ENCODE measurements at places on chromosomes 4 and X. TPM values are rescaled to one million over a fixed set of nuclear protein-coding genes. Genes with fewer than 3 reads are reported as not detected.

Gene IGSF1
- total RNA-seq: not detected

GRCh38 chrX:24285082-24285481 is 28.8 kb downstream of the SUPT20HL2 start:
- H3K4me3 ChIP-seq: no peak overlapping the region
- peaks cover 65% of the 10 kb centered on the region for H3K27me3 ChIP-seq
- H3K4me1 ChIP-seq: peaks cover 29% of the 10 kb centered on the region
- peak; percentile 49 for DNase-seq

- H3K27me3 ChIP-seq: no peaks in the 10 kb centered on the region
- no peaks in the 10 kb centered on the region for H3K36me3 ChIP-seq
- H3K4me3 ChIP-seq: no peak overlapping the region
- H3K4me1 ChIP-seq: no peaks in the 10 kb centered on the region
Observed at GRCh38 chr4:121898150-121898549, 27.9 kb upstream of the BBS7 start.

DNA sequence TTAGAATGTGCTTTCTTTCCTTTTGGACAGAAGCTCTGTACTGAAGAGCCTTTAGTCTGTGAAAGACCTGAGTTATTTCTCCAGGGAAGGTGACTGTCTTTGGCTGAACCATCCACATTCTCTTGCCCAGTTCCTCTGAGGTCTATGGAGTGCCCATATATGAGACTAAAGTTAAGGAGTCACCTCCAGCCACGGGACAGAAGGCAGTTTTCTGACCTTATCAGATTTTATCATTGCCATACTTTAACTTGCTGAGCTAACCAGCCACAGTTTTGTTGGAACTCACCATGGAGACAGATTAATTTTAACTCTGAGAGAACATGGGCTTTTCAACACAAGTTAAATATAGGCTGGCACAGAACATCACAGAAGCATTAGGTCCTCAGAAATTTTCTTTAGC is 26.3 kb downstream of the IL1RAPL1 start:
- no peak overlapping the region for H3K4me3 ChIP-seq
- H3K36me3 ChIP-seq: no peaks in the 10 kb centered on the region
- H3K4me1 ChIP-seq: no peaks in the 10 kb centered on the region
- no peak overlapping the region for H3K27ac ChIP-seq

DNA sequence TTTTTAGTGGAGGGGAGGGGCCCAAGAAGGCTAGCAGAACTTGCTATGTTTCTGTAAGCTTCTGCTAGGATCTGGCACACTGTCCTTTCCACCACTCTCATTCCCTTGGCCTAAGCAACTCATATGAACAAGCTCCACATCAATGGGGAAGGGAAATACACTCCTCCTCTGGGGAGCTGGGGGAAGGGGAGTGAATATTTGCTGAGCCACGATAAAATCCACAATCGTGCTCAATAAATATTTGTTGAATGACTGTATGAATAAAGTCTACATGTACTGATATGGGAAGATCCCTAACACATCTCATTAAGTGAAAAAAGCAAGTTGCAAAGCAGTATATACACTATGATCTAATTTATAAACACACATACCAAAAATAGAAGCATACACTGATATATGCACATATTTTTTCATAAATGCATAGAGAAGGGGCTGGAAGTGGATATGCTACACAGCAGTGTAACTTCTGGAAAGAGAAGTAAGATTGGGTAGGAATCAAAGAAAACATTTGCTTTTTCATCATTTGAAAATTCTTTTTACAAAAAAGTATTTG is 95.8 kb upstream of the EFHC2 start:
- no peak overlapping the region for H3K4me3 ChIP-seq
- peak overlapping the region; percentile 98 for H3K27ac ChIP-seq
- peaks cover 11% of the 10 kb centered on the region for H3K4me1 ChIP-seq
- no peaks in the 10 kb centered on the region for H3K27me3 ChIP-seq

DNA sequence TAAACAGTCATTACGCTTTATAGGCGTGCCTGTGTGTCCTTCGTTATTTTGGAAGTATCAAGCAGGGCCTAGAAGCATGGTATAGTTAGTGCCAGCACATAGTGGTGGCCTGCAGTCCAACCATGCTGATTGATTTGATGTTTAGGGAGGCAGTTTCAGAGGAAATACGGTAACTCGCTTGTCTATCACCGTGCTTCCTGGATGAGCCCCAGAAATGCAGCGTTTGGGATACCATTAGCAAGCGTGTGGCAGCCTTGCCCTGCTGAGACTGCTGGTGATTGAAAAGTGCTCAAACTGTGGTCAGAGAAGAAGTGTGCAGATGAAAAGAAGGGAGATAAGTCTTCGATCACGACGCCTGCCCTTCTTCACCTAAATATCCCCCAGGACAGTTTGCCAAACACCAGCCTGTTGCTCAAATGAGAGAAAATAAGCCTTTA is 158.4 kb downstream of the CHIC2 start:
- peaks cover 4% of the 10 kb centered on the region for H3K4me1 ChIP-seq
- no peak overlapping the region for H3K27ac ChIP-seq

GRCh38 chr4:124464836-124465235 is 247.7 kb downstream of the ANKRD50 start:
- H3K4me1 ChIP-seq: peaks cover 9% of the 10 kb centered on the region
- H3K27ac ChIP-seq: no peak overlapping the region
- no peaks in the 10 kb centered on the region for H3K36me3 ChIP-seq
- H3K27me3 ChIP-seq: no peaks in the 10 kb centered on the region
- DNase-seq: no peak
- H3K4me3 ChIP-seq: no peak overlapping the region

DNA sequence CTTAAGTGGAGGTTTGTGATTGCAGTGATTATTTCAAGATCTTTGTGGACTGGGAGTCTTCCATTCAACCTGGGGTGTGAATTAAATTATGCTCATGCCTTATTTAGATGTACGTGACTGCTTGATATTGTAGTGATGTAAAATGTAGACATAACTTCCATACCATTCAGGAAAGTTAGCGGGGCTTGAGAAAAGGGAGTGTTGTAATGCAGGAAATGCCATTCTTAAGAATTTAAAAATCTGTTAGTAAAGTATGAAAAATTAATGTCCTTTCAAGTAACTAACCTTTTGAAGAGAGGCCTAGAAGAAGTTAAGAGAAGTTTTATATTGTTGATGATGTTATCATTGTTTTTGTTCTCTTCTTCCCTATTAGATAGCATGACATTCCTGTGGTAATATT is 318.2 kb downstream of the CCSER1 start:
- no peaks in the 10 kb centered on the region for H3K27me3 ChIP-seq
- H3K27ac ChIP-seq: peak overlapping the region; percentile 37
- DNase-seq: peak; percentile 21
- no peak overlapping the region for H3K4me3 ChIP-seq

Gene GALNTL6
- 0.30 TPM for total RNA-seq

Gene AP1AR
- total RNA-seq: 30.0 TPM

Gene TENM3
- 24.5 TPM for total RNA-seq

- no peak overlapping the region for H3K4me3 ChIP-seq
- no peak for DNase-seq
Observed at GRCh38 chrX:153880440-153880815, 5.5 kb downstream of the L1CAM start.

DNA sequence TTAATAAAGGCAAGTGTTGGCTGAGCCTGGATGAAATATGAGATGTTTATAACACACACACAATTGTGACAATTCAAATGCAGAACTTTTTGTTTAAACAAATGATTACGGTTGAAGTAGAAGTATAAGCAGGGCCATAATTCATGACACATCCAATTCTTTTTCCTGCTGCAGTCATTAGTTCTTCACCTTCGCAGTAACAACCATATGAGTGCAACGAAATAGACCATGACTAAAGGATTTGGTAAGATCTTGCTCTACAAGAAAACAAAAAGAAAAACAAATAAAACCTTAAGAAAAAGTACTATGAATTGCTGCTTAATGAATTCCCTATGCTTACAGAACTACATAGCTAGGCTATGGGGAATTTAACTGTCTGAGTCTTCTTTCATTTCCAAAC is 13.9 kb upstream of the BMPR1B start:
- H3K36me3 ChIP-seq: no peaks in the 10 kb centered on the region
- no peaks in the 10 kb centered on the region for H3K27me3 ChIP-seq
- no peaks in the 10 kb centered on the region for H3K4me1 ChIP-seq
- no peak overlapping the region for H3K4me3 ChIP-seq
- DNase-seq: no peak
- H3K27ac ChIP-seq: no peak overlapping the region

DNA sequence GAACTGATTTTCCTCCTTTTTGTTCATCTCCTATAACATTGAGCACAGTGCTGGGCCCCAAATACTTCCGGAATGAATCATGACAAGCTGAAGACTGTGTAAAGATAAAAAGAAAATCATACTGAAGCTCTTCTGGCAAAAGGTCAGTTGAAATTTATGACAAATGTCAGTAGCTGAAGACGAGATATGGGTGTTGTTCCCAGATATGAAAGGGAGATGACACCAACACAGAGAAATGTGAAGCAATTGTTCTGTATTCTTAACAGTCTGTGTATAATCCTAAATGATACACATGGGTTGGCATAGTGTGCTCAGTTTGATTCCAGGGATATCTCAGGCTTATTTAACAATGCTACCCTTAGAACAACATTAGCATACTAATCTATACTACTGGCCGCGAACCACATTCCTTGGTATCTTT is 170.5 kb upstream of the PITX2 start:
- no peak overlapping the region for H3K27ac ChIP-seq
- H3K36me3 ChIP-seq: no peaks in the 10 kb centered on the region
- H3K4me1 ChIP-seq: peaks cover 4% of the 10 kb centered on the region
- H3K4me3 ChIP-seq: no peak overlapping the region
- no peaks in the 10 kb centered on the region for H3K27me3 ChIP-seq

Gene CXCL3
- total RNA-seq: 0.50 TPM

DNA sequence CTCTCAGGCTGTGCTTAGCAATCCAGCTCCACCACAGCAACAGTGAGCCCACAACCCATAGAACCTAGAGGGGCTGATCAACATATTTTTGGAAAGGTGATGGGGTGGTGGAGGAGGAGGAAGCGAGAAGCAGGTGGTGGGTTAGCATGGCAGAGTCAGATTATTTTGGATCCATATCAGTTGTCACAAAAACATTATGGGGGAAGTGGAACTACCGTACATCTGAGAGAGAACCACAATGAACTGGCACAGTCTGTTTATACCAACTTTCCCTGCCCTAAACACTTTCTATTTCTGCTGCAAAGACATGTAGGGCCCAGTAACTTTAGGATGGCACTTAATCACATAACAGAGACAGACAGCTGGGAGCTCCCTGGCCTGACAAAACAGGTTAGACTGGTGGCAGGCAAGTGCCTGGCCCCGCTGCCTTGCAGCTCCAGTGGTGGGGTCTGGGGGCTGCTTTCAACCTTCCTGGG is 4.3 kb downstream of the SLC9A7 start:
- no peaks in the 10 kb centered on the region for H3K4me1 ChIP-seq
- H3K36me3 ChIP-seq: no peaks in the 10 kb centered on the region
- no peak overlapping the region for H3K4me3 ChIP-seq
- no peak overlapping the region for H3K27ac ChIP-seq
- H3K27me3 ChIP-seq: no peaks in the 10 kb centered on the region
- no peak for DNase-seq

GRCh38 chr4:98204236-98204553 is 57.0 kb upstream of the RAP1GDS1 start:
- H3K36me3 ChIP-seq: no peaks in the 10 kb centered on the region
- DNase-seq: no peak

Gene DCX
- not detected for total RNA-seq

- H3K4me1 ChIP-seq: no peaks in the 10 kb centered on the region
- no peaks in the 10 kb centered on the region for H3K27me3 ChIP-seq
- no peaks in the 10 kb centered on the region for H3K36me3 ChIP-seq
- no peak overlapping the region for H3K27ac ChIP-seq
- H3K4me3 ChIP-seq: peak overlapping the region; percentile 26
Observed at GRCh38 chrX:115892787-115893671, 277.5 kb upstream of the AGTR2 start.

Gene CD38
- not detected for total RNA-seq

Gene TBC1D8B
- 0.41 TPM for total RNA-seq

GRCh38 chr4:76194325-76194724 is 19.3 kb downstream of the SCARB2 start:
- H3K36me3 ChIP-seq: peaks cover 2% of the 10 kb centered on the region
- H3K27me3 ChIP-seq: no peaks in the 10 kb centered on the region
- H3K27ac ChIP-seq: no peak overlapping the region

DNA sequence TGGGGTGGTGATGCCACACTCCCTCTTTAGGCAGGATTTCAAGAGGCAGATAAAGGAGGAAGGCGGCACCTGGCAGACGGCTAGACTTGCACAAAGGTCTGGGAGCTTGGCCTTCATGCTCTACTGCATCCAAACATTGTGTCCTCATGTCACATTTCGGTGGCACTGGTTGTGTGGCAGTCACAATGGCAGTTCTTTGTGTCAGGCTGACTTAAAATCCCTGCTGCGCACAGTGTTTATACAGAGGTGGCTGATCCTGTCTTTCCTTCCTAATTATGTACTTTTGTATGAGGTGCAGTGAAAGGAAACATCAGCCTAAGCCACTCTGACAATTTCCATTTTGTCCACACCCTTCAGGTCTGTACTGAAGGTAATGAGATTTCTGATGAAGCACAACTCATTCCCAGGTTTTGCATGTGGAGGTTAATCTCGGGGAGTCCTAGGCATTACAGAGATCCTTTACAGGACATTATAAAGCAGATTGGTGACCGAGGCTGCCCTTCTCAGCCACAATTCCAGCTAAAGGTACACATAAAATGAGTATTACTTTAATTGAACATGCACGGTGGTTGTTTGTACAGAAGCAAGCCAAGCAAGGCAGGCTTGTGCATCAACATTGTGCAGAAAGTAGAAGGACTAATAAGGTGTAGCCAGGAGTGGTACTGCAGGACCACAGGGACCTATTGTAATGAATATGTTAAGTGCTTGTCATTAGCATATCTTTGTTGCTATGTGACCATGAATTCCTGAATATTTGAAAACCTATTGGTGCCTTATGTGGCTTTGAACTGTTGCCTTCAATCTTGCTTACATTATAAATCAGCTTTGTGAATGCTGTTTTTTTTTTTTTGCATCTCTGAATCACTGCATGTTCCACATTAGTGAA is 147.6 kb downstream of the STK32B start:
- no peaks in the 10 kb centered on the region for H3K36me3 ChIP-seq
- no peak for DNase-seq
- H3K27me3 ChIP-seq: no peaks in the 10 kb centered on the region
- peaks cover 6% of the 10 kb centered on the region for H3K4me1 ChIP-seq
- H3K27ac ChIP-seq: no peak overlapping the region
- H3K4me3 ChIP-seq: no peak overlapping the region

DNA sequence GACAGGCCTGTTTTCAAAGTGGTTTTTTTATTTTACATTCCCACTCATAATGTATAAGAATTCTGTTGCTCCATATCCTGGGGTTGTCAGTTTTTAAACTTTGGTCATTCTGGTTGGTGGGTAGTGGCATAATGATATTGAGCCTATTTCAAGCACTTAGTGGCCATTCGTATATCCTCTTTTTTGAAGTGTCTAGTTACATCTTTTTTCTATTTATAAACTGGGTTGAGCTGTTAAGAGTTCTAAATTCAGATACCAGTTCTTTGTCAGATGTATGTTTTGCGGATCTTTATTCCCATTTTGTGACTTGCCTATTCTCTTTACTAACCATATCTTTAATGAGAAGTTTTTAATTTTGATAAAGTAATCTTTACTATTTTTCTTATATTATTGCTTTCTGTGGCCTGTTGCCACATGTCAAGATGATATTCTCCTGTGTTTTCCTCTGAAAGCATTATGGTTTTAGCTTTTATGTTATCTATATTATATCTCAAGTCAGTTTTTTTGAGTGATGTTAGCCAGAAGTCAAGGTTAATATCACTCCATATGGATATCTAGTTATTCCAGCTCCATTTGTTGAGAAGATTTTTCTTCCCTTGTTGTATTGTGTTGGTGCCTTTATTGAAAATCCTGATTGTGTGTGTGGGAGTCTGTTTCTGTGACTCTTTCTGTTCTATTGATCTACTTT is 110.9 kb downstream of the FHIP1A start:
- H3K4me3 ChIP-seq: no peak overlapping the region
- no peaks in the 10 kb centered on the region for H3K36me3 ChIP-seq
- H3K4me1 ChIP-seq: peaks cover under 1% of the 10 kb centered on the region
- H3K27ac ChIP-seq: no peak overlapping the region
- no peaks in the 10 kb centered on the region for H3K27me3 ChIP-seq
- DNase-seq: no peak

Measured in A673 (cell line).